Kidney tubule cell (primary cell): ENCODE measurements at places on chromosomes 4 and X.

- DNase-seq: no peak
Observed at GRCh38 chr4:109395694-109396093, 37.9 kb upstream of the SEC24B start.

- DNase-seq: no peak
Observed at GRCh38 chr4:27090406-27090805, 229.8 kb downstream of the STIM2 start.

- no peak for DNase-seq
Observed at GRCh38 chr4:29970626-29971025, 749.5 kb upstream of the PCDH7 start.

GRCh38 chrX:111411983-111412382 lies at the start of gene DCX:
TSS of gene DCX (minus strand) at chrX:111412192. CDS start at chrX:111410398, 1,794 bp downstream.
- no peak for DNase-seq

- no peak for DNase-seq
Observed at GRCh38 chr4:16694884-16695276, 203.6 kb downstream of the LDB2 start.

DNA sequence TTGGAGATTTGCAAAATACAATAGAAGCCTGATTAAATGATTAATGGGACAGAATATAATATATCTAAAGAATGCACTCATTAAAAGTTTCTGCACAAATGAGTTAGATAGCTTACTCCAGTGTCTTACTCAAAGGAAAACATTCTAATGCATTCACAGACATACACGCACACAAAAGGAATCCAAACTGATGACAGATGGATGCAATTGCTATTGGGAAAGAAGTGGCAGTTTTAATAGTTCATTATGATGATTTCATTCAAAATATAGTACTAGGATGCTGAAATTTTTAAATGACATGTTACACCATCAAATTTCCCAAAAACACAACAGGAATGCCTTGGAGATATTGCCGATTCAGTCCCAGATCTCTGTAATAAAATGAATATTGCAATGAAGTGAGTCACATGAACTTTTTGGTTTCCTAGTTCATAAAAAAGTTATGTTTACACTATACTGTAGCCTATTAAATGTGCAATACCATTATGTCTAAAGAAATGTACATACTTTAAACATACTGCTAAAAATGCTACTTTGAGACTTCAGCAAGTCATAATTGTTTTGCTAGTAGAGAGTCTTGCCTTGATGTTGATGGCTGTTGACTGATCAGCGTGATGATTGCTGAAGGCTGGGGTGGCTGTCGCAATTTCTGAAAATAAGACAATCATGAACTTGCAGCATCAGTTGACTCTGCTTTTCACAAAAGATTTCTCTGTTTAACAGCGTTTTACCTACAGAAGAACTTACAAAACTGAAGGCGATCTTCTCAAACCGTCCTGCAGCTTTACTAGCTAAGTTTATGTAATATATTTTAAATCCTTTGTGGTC lies 45.6 kb downstream of the BBS12 start:
- no peak for DNase-seq

DNA sequence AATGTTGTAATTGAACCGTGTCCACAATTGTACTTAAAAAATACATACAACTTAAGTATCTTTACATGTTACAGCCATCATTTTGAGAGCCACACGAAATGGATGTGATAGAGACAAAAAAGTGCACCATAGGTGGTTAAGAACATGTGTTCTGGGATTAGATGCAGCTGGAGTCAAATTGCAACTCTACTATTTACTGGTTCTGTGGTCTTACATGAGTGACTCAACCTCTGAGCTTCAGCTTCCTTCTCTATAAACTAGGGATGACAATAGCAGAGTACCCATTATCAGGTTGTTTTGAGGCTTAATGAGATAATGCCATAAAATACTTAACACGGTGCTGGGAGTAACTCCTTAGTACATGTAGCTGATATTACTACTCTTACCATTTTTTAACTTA lies 130.4 kb downstream of the IDS start:
- DNase-seq: no peak

GRCh38 chrX:121639781-121640180 lies 592.4 kb downstream of the GLUD2 start:
- DNase-seq: no peak

- DNase-seq: peak; percentile 6
Observed at GRCh38 chr4:139873111-139873860, 207.7 kb downstream of the MGST2 start.

- peak; percentile 71 for DNase-seq
Observed at GRCh38 chrX:150032742-150033141, 94.5 kb upstream of the EOLA2 start.

GRCh38 chr4:38949411-38950051 lies 81.9 kb downstream of the FAM114A1 start:
- peak; percentile 86 for DNase-seq

DNA sequence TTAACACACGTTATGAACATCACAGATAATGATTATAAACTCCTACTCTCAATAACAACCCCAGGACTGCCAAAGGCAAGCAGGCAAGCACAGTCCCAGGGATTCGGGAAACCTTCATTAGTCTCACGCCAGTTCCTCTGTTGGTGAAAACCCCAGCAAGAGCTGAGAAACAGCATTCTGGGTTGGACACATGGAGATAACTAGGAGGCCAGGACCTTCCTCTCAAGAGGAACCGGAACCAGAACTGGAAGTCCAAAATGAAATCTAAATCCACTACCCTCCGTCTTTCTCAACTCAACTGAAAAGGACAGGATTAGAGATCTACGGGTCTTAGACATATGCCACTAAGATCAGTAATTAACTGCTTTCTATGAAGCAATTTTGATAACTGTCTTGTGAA lies 3.8 kb downstream of the VEGFC start:
- no peak for DNase-seq

DNA sequence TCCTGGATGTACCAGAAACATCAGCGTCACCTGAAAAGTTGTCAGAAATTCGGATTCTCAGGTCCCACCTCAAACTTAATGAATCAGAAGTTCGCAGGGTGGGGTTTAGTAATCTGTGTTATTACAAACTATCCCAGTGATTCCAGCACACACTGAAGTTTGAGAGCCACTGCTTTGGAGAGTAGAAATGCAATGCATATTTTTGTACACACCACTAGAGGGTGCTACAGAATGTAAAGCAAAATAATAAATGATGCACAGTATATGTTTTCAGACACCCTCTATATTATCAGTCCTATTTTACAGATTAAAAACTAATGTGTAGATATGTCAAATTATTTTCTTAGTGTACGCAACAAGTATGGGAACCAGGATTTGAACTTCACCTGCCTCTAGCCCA lies 2.4 kb upstream of the MORF4L2 start:
- peak; percentile 43 for DNase-seq

- DNase-seq: no peak
Observed at GRCh38 chrX:72130762-72131250, 909 bp downstream of the RTL5 start.

GRCh38 chr4:106270736-106271135 lies 45.3 kb downstream of the TBCK start:
- DNase-seq: no peak

GRCh38 chrX:40172401-40173142 lies 74.8 kb upstream of the BCOR start:
- peak; percentile 59 for DNase-seq

GRCh38 chrX:73215246-73215645 lies 595 bp upstream of the NAP1L2 start:
- DNase-seq: no peak

GRCh38 chr4:100190643-100191600 lies 654 bp upstream of the DDIT4L start:
- peak; percentile 54 for DNase-seq

- DNase-seq: peak; percentile 52
Observed at GRCh38 chr4:52051213-52051614, at the start of gene SPATA18. TSS of gene SPATA18 (plus strand) at chr4:52051304. CDS start at chr4:52051705, 401 bp downstream.

DNA sequence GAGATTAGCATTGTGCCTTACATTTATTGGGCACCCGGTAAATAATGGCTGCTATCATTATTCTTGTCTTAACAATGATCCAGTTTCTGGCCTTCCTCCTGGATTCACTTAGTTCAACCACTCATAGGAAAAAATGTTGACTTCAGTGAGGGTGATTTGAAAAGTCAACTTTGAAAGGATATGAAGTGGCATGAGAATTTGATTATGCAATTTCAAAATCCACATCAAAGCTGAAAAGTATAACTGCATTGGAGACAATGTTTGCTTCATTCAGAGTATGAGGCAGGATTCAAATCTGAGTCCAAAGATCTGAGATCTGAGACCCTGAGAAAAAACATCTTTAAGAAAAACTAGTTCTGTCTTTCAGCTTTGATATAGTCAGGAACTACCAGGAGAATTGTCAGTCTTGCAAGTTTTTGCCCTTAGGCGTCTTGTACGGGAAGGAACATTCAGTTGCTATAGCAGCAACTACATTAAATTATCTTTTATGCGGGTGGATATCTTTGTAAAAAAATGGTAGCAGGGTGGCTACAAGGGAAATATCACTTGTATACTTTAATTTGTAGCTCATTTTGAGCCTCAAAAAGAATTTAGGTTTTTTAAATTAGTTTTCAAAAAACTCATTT lies 587.5 kb upstream of the LCORL start:
- DNase-seq: no peak

- DNase-seq: peak; percentile 32
Observed at GRCh38 chr4:30721185-30722091, 1.3 kb downstream of the PCDH7 start.

DNA sequence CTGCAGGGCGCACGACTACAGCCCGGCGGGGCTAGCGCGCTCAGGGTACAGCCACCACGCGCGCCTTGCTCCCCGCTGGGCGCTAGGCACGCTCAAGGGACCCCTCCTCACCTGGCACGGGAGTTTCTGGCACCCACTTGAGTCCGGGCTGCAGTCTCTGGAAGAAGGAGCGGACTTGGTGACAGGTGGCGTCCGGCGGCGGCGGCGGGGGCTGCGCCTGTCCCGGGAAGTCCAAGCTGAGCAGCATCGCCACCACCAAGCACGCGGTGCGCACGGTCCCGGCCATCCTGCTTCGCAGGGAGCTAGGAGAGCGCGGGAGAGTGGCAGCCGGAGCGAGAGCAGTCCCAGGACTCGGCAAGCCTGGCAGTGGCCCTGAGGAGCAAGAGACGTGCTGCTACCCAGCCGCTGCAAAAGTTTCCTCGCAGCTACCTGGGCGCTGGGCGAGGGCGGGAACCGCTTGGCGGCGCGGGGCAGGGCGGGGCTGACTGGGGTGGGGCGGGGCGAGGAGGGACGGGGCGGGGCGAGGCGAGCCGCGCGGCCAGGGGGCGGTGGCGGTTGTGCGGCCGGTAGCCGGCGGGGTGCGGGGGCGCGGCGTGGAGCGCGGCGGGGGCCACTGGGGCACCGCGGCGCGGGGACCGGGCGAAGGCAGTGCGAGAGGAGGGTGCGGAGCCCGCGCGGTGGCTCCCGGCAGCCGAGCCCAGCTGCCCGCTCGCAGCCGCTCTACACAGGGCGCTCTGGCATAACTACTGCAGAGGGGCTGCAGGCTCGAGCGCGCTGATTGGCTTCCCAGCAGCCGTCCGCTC lies at the start of gene GPC3:
GPC3 (minus strand) TSS at position 431 of the 803 bp plus-strand sequence.
- peak; percentile 34 for DNase-seq

- peak; percentile 8 for DNase-seq
Observed at GRCh38 chr4:148207068-148207467, 235.1 kb downstream of the NR3C2 start.

- DNase-seq: no peak
Observed at GRCh38 chrX:997631-998137, 214.8 kb downstream of the CRLF2 start.

GRCh38 chr4:1870328-1870577 lies 940 bp upstream of the NSD2 start:
- DNase-seq: peak; percentile 89

- no peak for DNase-seq
Observed at GRCh38 chr4:52618795-52619590, 40.1 kb downstream of the USP46 start.

DNA sequence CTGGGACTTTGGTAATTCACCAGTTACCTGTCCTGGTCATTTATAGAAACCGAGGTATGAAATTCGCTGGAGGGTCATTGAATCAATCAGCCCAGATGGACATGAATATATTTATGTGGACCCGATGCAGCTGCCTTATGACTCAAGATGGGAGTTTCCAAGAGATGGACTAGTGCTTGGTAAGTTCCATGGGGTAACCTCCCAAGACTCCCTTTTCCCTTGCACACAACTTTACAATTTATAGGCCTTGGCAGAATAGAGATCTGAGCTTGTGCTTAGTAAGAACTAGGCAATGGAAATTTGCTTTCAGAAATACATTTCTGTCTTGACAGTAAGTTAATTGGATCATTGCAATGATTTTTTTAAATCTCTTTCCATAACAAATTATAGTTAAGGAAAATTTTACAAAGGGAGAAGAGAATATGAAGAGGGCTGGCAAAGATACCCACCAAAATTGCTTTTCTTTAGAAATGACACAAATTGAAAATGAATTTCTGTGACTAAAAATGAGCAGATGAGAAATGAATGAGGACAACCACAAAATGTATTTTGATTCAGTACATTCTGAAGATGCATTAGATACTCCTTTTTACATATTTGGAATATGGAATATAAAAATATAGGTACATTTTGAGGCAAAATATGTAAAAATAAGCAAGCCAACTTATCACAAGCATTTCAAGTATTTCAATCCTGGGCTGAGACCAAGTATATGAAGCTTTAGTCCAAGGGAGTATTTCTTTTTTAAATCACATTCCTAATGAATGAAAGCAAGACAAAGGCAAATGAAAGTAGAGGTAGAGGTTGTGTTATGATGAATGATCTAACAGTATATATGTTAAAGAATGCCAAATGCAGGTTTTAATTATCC lies 45.9 kb downstream of the PDGFRA start:
- DNase-seq: no peak

DNA sequence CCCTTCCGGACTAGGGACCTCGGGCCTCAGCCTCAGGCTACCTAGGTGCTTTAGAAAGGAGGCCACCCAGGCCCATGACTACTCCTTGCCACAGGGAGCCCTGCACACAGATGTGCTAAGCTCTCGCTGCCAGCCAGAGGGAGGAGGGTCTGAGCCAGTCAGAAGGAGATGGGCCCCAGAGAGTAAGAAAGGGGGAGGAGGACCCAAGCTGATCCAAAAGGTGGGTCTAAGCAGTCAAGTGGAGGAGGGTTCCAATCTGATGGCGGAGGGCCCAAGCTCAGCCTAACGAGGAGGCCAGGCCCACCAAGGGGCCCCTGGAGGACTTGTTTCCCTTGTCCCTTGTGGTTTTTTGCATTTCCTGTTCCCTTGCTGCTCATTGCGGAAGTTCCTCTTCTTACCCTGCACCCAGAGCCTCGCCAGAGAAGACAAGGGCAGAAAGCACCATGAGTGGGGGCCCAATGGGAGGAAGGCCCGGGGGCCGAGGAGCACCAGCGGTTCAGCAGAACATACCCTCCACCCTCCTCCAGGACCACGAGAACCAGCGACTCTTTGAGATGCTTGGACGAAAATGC lies at the start of gene WAS:
WAS (plus strand) TSS at position 389 of the 572 bp plus-strand sequence; CDS start at position 444, 55 bp downstream.
- no peak for DNase-seq

- DNase-seq: no peak
Observed at GRCh38 chr4:1601852-1602654, 82.1 kb downstream of the FAM53A start.

DNA sequence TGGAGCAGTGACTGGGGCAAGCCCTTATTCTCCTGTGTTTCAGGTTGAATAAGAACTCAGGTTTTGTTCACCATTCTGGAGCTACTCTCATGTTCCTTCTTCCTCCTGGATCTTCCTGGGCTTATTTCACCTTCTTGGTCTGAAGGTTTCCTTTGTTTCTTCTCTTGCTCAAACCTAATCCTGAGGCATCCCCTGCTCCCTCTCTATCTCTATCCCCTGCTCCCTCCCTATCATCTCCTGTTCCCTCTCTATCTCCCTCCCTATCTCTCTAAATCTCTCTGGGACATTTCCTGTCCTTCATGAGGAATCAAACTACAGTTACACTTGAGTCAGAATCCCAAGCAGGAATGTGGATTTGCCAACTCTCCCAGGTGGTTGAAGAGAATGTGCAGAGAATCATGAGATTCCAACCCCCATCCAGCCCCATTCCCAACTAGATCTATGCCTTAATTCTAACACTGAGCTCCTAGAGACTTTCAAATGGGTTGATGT lies 134.9 kb upstream of the ZIC3 start:
- no peak for DNase-seq
